ENCODE measurements at places on chromosomes 4 and X.
A peak's percentile ranks its signal among the peaks of the same experiment; 100 is the strongest.

GRCh38 chr4:102141842-102142241 is 203.4 kb downstream of the SLC39A8 start:
- no peak for DNase-seq

DNA sequence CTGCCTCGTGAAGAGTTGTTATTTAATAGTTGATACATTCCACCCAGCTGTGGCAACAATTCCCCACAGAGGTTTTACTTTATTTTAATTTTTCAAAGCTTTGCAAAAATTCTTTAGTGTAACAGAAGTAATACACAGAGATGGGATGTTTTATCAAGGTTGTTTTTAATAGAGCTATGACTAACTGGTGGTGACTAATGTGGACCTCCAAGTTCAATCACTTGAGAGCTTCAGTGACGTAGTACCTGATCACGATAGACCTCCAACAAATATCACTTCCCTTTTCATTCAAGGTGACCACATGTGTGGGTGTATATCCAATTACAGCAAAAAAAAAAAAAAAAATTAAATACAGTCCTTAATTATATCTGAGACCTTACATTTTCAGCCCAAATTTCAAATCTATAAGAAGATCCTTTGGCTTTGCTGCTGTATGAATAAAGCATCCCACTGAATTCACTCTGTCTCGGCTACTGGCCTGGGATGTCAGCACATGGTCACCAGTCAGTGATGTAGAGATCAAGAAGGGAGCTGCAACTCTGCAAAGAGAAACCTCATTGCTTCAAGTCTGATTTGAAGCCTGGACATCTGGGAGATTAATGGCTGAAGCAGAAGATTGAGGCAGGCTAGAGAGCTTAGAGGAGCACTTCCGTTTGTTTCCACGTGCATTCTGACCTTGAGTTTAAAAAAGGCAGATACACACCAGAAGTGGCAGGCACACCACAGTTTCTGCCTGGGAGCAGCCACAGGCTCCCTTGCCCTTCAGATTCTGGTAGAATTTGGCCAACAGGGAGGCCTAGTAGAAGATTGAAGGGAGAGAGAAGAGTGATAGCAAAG is 345.9 kb upstream of the NOCT start:
- DNase-seq: no peak

DNA sequence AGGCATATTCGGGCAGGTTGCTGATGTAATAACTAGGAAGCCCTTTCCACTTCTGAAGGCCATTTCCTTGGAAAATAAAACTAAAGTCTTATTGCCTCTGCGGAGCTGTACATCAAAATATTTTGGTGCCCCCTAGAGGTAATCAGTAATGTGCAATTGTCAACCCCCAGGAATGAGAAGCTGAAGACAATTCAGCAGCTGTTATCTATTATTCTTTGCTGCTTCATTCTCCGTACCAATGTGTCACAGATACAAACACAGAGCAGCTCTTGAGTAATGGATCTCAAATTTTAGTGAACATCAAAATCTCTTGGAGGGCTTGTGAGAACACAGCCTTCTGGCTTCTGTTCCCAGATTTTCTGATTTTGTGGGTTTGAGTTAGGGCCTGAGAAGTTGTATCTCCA is 3.5 kb upstream of the SLIT2 start:
- DNase-seq: no peak

GRCh38 chrX:1423215-1423614 is 29.5 kb downstream of the ASMTL start:
- no peak for DNase-seq

DNA sequence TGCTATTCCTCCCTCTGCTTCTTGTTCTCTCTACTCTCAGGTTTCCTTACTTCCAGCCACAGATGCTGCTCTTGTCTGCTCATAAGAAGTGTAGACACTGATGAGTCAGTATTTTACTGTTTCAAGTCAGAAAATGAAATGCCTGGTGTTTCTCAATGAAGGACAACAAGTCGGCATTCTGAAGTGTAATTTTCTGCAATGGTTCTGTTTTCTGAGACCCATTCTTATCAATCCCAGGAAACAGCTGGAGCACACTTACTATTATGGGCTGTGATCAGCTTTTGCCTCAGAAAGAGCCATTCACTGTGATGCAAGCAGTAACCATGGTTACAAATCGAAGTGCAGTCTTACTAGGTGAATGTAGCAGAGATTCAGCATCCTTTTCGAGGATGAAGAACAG is 42.0 kb downstream of the SLC4A4 start:
- no peak for DNase-seq

DNA sequence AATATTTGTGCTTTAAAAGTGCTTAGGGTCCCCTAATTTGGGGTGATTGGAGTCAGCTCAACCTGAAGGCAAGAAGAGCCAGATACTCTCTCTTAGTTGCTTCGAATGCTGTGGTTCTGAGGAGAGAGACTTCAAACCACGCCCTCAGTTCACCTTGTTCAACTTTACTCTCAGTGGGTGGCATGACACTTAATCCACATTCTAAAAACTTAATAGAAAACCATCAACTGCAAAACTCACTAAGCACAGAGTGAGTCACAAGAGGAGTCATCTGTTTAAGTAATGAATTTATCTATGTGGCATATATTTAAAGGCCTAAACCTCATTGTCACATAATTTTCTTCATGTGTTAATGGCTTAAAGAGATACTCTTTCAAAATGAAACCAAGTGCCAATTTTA is 99.5 kb upstream of the SLC4A4 start:
- DNase-seq: no peak

- peak; percentile 68 for DNase-seq
Observed at GRCh38 chr4:40238700-40239548, 42.1 kb downstream of the RHOH start.

DNA sequence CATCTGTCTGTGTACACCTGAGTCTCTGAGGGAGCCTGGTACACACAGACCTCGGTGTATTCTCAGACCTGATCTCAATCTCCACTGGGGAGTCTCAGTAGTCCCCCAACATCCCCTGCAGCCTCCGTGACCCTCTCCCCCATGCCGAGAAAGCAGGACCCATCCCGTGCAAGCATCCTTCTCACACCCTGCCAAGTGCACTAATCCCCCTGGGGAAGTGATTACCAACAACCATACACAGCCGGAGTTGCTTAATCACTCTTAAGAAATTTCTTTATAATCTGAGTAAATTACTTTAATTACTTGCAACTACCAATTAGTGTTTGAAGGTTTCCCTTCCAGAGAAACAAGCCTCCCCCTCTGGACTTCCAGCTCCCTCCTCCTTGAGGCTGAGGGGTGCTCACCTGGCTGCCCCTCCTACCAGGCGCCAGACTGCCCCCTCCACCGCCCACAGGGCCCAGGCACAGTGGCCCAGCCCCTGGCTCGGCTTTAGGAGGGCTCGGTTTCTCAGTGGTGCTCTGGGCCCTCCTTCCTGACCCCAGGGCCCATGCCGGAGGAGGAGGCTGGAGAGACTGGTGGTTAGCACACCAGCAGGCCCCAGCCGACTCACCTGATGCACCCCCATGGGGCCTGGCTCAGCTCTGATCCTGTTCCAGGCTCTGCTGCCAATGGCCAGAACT is 43.8 kb downstream of the PJA1 start:
- DNase-seq: no peak

DNA sequence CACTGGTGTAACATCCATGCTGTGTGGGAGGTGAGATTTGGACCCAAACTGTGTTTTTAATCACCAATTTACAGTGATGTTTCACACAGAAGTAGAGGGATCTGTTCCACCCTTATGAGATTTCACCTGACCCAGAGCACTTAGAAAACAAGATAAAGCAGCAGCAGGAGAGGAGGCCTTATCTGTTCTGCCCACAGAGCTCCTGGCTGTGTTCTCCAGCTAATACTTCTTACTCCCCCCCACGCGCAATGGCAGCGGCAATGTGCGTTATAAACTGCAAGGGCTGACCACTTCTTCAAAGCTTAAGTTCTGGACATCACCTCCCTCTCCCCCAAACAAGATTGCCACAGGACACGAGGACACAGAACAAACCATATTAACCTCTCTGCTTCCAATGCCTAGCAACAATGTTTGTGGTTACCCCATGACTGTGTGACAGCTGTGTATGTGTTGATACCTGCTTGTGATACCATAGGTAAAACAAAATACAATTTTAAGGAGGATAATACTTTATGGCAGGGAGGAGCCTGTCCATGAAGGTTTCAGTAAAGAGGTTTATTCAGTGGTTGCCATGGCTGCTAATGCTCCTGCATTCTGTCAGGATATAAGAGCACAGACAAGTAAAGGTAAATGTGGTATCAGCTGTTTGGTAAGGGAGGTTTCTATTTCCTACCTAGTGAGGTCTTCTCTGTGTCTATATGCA is 210.0 kb downstream of the SOWAHB start:
- DNase-seq: no peak

GRCh38 chr4:16669036-16669435 is 229.4 kb downstream of the LDB2 start:
- no peak for DNase-seq

GRCh38 chr4:56238251-56238650 is 149.0 kb downstream of the AASDH start:
- no peak for DNase-seq

DNA sequence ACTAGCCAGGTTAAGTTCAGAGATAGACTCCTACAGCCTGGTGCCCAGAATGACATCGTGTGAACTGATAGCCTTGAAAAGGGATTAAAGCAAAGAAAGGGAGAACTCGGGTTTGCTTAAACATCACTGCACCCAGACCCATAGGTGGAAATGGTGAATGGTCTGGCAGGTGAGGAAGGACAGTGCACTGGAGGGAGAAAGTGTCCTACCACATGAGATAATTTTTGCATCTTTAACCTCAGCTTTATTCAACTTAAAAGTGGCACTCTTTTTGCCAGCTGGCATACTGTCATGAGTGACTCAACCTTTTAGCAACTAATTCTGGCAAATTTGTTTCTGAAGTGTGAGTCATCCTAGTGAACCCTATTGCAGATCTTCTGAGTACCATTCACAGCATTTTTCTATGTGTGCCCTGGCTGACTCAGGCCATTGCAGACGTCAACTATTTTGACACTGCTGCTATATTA is 53.0 kb upstream of the DAPP1 start:
- DNase-seq: no peak

DNA sequence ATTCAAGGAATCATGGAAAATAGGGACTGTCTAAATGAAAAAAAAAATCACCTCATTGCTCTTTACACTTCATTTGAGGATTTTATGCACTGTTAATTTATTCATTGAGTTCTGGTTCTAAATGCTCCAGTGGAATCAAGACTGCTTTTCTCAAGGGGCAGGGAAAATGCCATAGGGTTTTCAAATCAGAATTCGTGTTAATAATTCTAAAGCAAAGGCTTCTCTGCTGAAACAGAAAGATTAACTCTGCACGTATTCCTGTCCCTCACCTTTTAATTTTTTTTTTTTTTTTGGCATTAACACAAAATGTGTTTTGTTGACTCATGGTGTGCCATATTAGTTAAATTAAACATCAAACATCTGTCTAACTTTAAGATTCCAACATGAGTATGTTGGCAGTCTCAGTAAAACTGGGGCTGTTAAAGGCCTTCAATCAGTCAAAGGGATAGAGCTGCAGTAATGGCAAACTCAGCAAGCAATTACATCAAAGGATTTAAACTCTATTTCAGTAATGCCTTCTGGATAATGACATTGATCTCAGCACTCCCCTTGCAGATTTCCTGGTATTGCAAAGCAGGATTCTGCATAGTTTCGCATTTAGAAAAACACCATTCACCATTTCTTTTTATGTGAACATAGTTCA is 878.1 kb downstream of the RAPGEF2 start:
- DNase-seq: no peak

GRCh38 chr4:156558373-156559025 is 413.1 kb downstream of the PDGFC start:
- DNase-seq: no peak

- no peak for DNase-seq
Observed at GRCh38 chr4:148216866-148217814, 225.1 kb downstream of the NR3C2 start.

GRCh38 chrX:113962343-113962742 is 621.5 kb upstream of the HTR2C start:
- no peak for DNase-seq

- DNase-seq: no peak
Observed at GRCh38 chr4:88458104-88458740, 1.3 kb downstream of the HERC5 start.

- DNase-seq: no peak
Observed at GRCh38 chr4:120926358-120927025, 4.0 kb upstream of the PRDM5 start.

DNA sequence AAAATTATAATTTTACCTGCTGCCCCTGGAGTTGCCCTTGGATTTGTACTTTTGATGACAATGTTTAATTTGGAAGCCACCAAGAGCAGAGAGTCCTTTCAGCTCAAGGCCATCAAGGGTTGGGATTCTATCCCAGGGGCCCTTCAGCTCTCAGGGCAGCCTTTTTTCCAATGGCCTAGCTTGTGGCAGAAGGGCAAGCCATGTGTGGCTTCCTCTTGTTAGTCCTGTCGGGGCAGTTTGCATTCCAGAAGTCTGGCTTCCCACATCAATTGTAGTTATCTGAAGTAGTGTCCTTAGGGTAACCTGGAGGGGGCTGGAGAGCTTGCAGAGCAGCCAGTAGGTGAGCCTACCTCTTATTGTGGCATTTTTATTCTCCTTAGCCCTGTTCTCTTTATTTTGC is 569.4 kb downstream of the TRAM1L1 start:
- no peak for DNase-seq

DNA sequence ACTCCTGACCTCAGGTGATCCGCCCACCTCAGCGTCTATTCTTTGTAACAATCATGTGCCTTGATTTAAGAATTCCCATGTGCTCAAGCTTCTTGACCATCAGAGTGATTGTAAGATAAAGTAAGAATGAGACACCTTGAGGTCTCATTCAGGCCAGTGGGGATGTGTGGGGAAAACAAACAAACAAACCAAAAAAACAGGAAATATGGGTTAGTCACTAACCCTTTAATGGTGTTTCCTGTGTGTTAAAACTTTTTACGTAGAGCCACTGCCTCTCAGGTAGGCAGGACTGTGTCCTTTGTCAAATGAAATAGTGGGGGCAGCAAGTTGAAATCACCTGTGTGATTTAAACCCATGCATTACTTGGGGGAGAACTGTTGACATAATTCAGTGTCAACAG is 91.5 kb upstream of the DHRSX start:
- DNase-seq: no peak

DNA sequence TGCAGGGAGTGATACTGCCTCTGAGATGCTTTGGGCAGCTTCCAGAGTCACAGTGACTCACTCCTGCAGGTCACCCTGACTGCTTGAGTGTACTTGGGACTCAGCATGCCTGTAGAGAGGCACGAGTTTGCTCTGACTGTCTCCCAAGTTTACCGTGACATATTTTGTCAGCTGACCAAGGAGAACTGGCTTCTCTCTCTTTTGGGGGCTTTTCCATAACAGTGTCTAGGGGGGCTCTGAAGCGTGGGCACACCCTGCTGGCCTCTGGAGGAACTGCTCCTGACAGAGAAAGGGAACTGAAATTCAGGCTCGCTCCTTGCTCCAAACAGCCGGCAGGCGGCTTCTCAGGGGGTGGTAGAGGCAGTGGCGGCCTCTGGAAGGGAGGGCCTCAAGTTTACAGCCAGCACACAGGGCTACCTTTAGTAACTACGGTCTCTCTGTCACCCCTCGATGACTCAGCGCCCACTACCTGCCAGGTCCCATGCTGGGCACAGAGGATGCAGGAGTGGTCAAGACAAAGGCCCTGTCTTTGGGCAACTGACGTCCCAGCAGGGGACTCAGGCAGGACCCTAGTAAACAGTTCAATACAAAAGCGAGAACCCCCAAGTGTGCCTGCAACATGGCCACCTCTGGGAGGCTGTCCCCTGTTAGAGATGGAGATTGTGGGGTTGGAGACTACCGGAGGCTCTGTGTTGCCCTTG is 17.8 kb downstream of the ZNF185 start:
- DNase-seq: no peak

GRCh38 chr4:55887594-55887993 is 34.1 kb downstream of the EXOC1 start:
- DNase-seq: no peak
